ENCODE measurements at places on chromosomes 5 and 9.

- H3K36me3 ChIP-seq = no peaks in the 10 kb centered on the region
- no peaks in the 10 kb centered on the region for H3K27me3 ChIP-seq
- DNase-seq = no peak
- H3K4me1 ChIP-seq = no peaks in the 10 kb centered on the region
Measured at GRCh38 chr5:64462391-64462790, 43.4 kb upstream of the RGS7BP start.

GRCh38 chr5:159905496-159905895, 10.8 kb upstream of the ADRA1B start:
- no peaks in the 10 kb centered on the region for H3K36me3 ChIP-seq
- no peak for DNase-seq
- peaks cover 21% of the 10 kb centered on the region for H3K27me3 ChIP-seq
- H3K4me1 ChIP-seq = peaks cover 12% of the 10 kb centered on the region

DNA sequence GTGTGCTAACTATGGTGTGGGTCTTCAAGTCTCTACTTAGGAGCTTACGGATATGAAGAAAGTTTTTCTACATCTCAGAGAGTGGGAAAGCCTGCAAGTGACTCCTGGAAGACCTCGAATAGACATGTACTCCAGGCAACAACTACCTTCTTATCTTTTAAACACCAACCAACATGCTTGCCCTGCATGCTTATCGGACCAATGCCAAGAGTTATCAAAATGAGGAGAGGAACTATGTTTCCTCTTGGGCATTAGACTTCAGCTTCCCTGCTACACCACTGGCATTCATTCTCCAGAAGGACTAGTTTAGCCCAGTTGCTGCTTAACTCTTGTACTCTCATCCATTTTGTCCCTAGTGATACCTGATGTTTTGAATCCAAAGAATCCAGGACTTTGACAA, 74.7 kb upstream of the MAN2A1 start:
- H3K27ac ChIP-seq = no peak overlapping the region
- no peak for DNase-seq
- H3K4me1 ChIP-seq = no peaks in the 10 kb centered on the region
- H3K36me3 ChIP-seq = no peaks in the 10 kb centered on the region
- H3K4me3 ChIP-seq = no peak overlapping the region

DNA sequence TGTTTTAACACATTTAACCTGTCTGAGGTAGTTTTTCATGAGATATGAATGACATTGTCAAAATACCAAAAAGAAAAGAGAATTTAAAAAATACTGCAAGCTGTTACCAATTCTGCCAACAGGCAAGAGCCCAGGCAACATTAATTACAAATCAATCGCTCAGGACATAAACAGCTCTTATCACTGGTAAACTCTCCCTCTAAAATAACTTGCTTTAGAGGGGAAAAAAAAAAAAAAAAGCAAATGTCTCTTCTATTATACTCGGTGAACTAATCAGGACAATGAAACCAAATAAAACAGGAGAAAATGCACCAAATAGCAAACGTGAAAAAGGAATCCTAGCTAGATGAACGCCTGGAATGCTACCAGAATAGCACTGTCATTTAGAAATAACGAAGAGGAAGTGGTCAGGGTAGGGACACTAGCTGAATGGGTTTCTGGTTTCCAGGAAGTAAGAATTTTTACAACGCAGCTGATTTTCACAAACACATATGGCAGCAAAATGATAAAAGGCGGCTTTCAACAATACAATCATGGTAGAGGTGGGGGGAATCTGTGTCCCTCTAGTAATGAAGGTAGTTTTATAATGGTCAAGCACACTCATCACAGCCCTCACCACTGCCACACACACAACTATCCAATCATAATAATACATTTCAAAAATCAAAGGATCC, 94.9 kb downstream of the DENND1A start:
- no peaks in the 10 kb centered on the region for H3K27me3 ChIP-seq
- H3K4me1 ChIP-seq = peaks cover 22% of the 10 kb centered on the region
- peak overlapping the region; percentile 48 for H3K27ac ChIP-seq
- peaks cover 24% of the 10 kb centered on the region for H3K36me3 ChIP-seq
- H3K4me3 ChIP-seq = peak overlapping the region; percentile 50

DNA sequence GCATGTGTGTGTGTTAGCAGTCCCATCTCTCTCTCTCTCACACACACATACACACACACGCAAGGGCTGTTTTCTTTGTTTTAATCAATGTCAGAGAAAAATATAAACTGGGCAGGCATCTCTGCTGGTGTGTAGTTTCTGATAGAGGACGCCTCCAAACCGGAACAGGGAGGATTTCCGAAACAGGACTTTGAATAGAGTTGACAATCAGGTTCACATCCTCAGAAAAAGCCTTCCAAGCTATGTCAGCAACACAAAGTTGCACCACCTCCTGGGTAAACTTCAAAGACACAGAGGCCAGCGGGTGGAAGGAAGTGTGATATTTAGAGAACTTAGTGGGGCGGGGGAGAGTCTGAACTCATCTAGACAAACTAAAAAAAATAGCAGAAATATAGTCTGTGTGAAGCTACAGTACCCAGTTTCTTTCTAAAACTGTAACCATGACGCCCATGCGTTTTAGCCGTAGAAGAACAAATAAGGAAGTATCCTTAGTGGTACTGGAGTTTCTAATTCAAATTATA, 1.2 kb downstream of the ST8SIA4 start:
- peak; percentile 53 for DNase-seq
- H3K27me3 ChIP-seq = no peaks in the 10 kb centered on the region
- peak overlapping the region; percentile 99 for H3K4me3 ChIP-seq
- H3K4me1 ChIP-seq = peaks cover 40% of the 10 kb centered on the region
- peak overlapping the region; percentile 100 for H3K27ac ChIP-seq
- peaks cover 22% of the 10 kb centered on the region for H3K36me3 ChIP-seq

GRCh38 chr9:2022560-2022959, 7.4 kb downstream of the SMARCA2 start:
- peaks cover 89% of the 10 kb centered on the region for H3K4me1 ChIP-seq
- peak overlapping the region; percentile 68 for H3K4me3 ChIP-seq

- no peaks in the 10 kb centered on the region for H3K36me3 ChIP-seq
- no peak for DNase-seq
- peaks cover 4% of the 10 kb centered on the region for H3K27me3 ChIP-seq
- H3K4me1 ChIP-seq = no peaks in the 10 kb centered on the region
- no peak overlapping the region for H3K4me3 ChIP-seq
- no peak overlapping the region for H3K27ac ChIP-seq
Measured at GRCh38 chr9:115880221-115880885, 273.2 kb upstream of the PAPPA start.

- no peaks in the 10 kb centered on the region for H3K27me3 ChIP-seq
- H3K27ac ChIP-seq = no peak overlapping the region
- DNase-seq = no peak
- H3K4me3 ChIP-seq = no peak overlapping the region
Measured at GRCh38 chr5:84088996-84089395, 295.7 kb downstream of the EDIL3 start.

- no peak overlapping the region for H3K4me3 ChIP-seq
- no peaks in the 10 kb centered on the region for H3K27me3 ChIP-seq
- H3K27ac ChIP-seq = no peak overlapping the region
- no peaks in the 10 kb centered on the region for H3K4me1 ChIP-seq
- no peaks in the 10 kb centered on the region for H3K36me3 ChIP-seq
Measured at GRCh38 chr5:52132053-52132452, 655.7 kb upstream of the ITGA1 start.

- H3K4me3 ChIP-seq = no peak overlapping the region
- no peaks in the 10 kb centered on the region for H3K27me3 ChIP-seq
- H3K27ac ChIP-seq = no peak overlapping the region
- no peaks in the 10 kb centered on the region for H3K4me1 ChIP-seq
- H3K36me3 ChIP-seq = peaks cover 56% of the 10 kb centered on the region
Measured at GRCh38 chr5:149500922-149501582, 50.2 kb downstream of the CSNK1A1 start.

DNA sequence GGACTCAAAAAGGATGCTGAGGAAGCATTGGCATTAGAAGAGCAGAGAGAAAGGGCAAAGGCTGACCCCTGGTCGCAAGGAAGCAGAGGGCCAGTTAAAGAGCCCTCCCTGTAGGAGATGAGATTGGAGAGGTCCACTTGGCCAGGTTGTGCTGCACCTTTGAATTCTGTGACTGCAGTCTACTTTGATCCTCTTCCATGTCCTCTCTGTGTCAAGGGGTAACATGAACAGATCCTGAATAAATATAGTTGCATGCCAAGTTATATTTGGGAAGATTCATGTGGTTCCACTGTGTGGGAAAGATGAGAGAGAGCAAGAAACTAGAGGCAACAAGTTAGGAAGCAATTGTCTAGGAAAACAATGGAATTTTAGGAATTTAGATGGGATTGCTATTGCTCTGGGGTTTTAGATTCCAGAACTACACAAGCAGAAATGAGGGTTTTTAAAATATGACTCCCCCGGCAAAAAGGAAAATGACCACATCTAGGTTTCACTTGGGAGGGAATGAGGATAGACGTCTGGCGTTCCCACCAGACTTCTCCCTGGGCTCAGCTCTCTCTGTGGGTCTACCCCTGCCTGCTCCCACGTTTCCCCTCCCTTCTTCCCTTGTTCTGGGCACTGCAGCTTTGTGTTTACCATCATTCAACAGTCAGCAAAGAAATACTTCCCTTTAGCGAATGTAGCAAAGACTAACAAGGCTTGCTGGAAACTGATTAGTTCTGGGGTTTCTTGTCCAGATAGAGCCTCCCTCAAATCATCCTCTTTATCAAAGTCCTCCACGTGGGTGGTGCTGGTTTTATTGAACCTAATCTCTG, 63.6 kb downstream of the SNX18 start:
- no peaks in the 10 kb centered on the region for H3K4me1 ChIP-seq
- no peak overlapping the region for H3K27ac ChIP-seq
- peaks cover 1% of the 10 kb centered on the region for H3K36me3 ChIP-seq
- H3K27me3 ChIP-seq = no peaks in the 10 kb centered on the region

DNA sequence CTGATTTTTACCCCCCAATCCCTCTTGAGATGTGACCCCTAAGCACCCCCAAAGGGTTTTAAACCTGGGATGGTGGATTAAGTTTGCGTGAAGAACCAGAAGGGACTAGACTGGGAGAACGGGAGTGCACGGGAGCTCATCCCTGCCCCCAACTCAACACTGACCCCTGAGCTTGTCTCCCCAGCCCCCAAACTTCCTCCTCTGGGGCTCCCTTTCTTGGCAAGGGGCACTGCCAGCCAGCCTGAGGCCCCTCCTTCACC, 5.0 kb upstream of the SET start:
- H3K27ac ChIP-seq = peak overlapping the region; percentile 99
- H3K36me3 ChIP-seq = peaks cover 16% of the 10 kb centered on the region
- H3K4me1 ChIP-seq = peaks cover 54% of the 10 kb centered on the region
- DNase-seq = no peak
- no peaks in the 10 kb centered on the region for H3K27me3 ChIP-seq
- peak overlapping the region; percentile 100 for H3K4me3 ChIP-seq

DNA sequence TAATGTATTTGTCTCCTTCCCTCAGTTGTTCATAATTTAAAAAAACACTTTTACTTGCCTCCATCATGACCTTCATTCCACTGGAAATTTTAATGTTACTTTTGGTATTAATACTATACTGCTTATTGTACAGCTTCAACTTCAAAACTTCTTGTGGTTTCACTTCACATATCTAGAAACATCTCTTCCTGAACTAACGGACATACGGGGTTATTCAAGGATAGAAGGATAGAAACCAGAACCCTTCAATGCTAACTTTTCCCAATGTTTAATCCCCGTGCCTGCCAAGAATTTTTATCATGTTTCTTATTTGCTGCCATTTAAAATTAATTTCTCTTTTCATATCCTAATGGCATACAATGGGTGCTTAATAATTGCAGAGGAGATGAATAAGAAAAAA, 36.3 kb upstream of the SETD9 start:
- no peaks in the 10 kb centered on the region for H3K27me3 ChIP-seq
- DNase-seq = no peak
- H3K4me1 ChIP-seq = peaks cover 23% of the 10 kb centered on the region
- H3K4me3 ChIP-seq = no peak overlapping the region
- H3K36me3 ChIP-seq = peaks cover 42% of the 10 kb centered on the region

DNA sequence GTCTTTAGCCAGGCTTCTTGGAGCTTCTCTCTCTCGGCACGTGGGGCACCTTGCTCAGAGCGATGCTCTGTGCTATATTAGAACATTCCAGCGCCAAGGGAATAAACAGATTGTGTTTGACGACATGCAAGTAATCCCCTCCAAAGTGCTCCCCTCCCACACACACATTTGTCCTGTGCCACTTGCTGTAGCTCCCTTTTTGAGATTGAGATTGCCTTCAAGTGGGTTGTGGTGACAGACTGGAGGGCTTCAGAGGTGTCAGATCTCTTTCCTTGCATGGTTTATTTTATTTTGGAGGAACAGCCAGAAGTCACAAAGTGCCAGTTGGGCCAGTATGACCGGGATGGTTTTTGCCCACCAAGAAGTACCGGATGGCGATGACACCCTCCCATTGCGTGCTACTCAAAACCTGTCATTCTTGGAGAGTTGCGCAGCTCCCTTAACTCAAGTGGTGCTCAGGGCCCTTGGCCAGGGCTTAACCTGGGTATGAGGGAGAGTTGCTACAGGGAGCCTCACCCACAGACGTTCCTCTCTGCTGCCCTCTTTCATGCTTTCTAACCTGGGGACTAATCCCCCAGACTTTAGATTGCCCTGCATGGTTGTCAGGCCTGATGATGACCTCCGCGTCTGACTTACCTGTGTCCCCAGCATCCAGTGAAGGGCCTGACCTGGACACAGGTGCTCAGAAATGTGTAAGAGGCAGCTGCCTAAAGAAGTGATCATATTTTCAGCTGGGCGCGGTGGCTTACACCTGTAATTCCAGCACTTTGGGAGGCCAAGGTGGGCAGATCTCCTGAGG, 18.8 kb upstream of the RPL26L1 start:
- H3K27ac ChIP-seq = no peak overlapping the region
- no peak overlapping the region for H3K4me3 ChIP-seq
- H3K4me1 ChIP-seq = no peaks in the 10 kb centered on the region
- DNase-seq = no peak
- peaks cover 3% of the 10 kb centered on the region for H3K36me3 ChIP-seq

DNA sequence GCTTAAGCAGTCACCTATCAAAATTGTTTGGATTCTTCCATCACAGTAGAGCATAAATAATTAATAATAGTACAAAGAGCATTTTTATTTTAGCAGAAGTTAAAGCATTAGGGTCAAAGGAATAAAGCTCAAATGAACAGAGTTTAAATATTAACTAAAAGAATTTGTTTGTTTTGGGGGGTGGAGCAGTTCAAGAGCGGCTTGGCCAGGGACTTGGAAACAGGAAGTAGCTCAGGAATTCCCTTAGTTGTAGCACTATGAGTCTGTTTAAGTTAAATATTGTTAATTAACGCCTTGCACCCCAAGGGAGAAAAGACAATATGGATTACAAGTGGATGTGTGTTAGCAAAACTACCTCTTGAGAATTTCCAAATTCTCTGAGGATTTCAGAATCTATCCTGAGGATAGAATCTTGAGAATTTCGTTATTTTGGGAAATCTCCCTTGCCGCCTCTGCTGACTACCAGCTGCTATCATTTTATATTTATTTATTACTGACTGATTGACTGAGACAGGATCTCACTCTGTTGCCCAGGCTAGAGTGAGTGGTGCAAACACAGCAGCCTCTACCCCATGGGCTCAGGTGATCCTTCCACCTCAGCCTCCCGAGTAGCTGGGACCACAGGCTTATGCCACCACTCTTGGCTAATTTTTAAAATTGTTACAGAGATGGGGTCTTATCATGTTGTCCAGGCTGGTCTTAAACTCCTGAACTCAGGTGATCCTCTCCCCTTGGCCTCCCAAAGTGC, 96.7 kb upstream of the CHD1 start:
- H3K4me3 ChIP-seq = no peak overlapping the region
- H3K27me3 ChIP-seq = no peaks in the 10 kb centered on the region

Data from activated naive CD8-positive, alpha-beta T cell treated with anti-CD3 and anti-CD28 coated beads, Interleukin-2, amount 50 U/mL, for 24 hours (primary cell).